Dorsolateral prefrontal cortex (tissue), 122 donors: ENCODE measurements at places on chromosomes 11 and 22. TPM values are rescaled to one million over a fixed set of nuclear protein-coding genes. Genes with fewer than 3 reads are reported as not detected.

DNA sequence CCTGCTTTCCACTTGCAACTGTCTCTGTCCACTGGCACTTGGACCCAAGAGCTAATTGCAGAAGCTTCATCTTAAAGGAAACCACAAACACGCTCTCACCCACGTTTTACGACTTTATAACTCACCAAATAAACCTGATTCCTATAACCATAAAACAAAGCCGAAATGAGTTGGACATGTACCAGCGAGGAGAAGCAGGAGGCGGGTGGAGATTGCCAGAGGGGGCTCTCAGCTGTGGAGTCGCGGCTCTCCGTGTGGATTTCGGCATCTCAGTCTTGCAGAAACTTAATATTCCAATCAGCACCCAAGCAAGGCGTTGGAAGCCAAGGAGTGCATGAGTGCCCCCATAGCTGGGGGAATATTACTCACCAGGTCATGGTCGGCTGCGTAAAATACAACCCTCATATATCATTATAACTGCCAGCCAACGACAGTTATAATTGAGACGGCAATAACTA, 483.6 kb downstream of the MN1 start:
- no peak for DNase-seq

GRCh38 chr11:44950031-44950624, 555 bp downstream of the TP53I11 start:
- no peak for DNase-seq

DNA sequence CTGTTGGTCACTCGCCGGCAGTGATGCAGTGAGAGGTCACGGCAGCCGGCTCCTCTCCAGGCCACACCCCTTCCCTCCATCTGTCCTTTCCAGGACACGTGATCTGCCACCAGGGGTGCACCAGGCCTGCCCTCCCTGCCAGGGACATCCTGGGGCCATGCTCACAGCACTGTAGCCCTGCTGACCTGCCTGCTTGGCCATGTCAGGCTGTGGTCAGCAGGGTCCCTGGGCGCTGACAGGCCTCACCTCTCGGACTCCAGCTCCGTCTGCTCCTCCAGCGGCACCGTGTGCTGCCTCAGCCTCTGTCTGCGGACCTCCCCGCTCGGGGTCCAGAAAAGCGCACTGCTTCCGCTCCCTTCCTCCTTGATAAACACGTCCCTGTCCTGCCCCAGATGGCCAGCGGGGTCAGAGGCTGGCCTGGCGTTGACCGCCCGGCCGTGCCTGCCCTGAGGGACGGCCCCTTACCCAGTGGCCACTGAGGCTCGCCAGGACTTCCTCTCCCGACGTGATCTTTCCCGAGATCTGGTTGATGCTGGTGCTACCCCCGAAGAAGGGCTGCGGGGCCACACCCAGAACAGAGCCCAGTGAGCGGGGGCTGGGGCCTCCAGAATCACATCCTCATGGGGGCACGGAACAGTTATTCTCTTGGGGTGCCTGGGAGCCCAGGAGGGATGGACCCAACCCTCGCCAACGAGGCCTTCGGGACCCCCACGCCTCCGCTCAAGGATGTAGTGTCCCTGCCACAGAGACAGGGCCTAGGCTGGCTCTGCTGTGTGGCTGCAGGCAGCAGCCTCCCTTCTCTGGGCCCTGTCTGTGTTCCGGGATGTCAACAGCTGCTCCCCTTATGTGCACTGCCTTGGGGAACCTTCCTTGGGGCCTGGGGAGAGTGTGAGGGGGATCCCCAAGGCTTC, 36.3 kb upstream of the CARS1 start:
- no peak for DNase-seq

DNA sequence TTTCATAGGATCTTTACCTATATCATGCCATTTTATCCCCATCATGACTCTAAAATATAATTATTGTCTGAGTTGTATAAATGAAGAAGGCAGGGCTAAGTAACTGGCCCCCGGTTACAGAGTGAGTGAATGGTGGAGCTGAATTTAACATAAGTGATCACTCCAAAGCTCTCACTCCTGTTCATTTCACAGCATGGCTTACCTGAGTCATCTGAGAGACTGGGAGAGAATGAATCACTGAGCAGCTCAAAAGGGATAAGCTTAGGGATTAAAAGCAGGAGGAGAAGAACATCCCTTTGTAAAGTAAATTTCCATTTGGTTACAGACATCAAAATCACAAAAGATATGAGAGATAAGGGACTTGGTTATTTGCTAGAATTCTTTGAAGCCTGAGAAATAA, 294.0 kb upstream of the CTSC start:
- DNase-seq: no peak

GRCh38 chr11:88297863-88298262, 39.7 kb downstream of the CTSC start:
- DNase-seq: no peak

- DNase-seq: no peak
Measured at GRCh38 chr11:110373051-110373702, 56.6 kb upstream of the FDX1 start.

DNA sequence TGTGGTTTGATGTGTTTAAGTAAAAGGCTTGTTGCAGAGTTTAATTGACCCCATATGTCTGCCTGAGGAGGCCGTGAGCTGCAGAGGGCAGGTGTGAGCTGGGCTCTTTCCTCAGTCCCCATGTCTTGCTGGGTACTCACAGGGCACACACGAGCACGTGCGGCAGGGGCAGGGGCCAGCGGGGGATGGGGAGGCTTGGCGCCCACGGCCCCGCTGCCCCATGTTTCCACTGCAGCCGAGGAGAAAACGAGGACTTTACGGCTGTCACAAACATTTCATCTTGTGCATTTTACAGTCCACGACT, 24.7 kb upstream of the CCDC188 start:
- no peak for DNase-seq

GRCh38 chr11:35260342-35260985, 121.5 kb downstream of the CD44 start:
- no peak for DNase-seq

DNA sequence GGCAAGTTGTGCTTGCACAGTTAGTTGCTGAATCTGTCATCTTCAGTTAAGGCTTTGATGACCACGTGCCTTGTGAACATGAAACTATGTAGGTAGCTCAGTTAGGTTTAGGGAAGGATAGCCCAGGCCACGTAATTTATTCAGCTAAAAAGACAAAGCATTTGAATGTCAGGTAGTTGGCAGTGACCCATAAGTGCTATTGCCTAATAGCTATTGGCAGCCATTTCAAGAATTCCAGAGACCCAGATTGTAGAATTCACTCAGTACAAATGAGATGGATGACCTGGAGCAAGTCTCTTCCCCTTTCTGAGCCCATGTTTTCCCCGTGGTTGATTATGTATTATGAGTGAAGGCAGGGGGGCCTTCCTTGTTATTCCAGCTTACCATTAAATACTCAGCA, 265.3 kb upstream of the ANO5 start:
- DNase-seq: no peak

GRCh38 chr11:124865902-124866851, 945 bp downstream of the ROBO3 start:
- no peak for DNase-seq

SLC5A4 gene
- total RNA-seq: 0.42 TPM

SLCO2B1 gene
- total RNA-seq: 87.9 TPM

PKDREJ gene
- total RNA-seq: 0.06 TPM

LUZP2 gene
- 14.5 TPM for total RNA-seq

B3GAT1 gene
- 275 TPM for total RNA-seq

KRTAP5-11 gene
- total RNA-seq: not detected

FXYD2 gene
- total RNA-seq: 8.7 TPM

MUC15 gene
- not detected for total RNA-seq
